H1 (cell line): ENCODE measurements at places on chromosomes 12 and 14. TPM values are rescaled to one million over a fixed set of nuclear protein-coding genes. Genes with fewer than 3 reads are reported as not detected.

DNA sequence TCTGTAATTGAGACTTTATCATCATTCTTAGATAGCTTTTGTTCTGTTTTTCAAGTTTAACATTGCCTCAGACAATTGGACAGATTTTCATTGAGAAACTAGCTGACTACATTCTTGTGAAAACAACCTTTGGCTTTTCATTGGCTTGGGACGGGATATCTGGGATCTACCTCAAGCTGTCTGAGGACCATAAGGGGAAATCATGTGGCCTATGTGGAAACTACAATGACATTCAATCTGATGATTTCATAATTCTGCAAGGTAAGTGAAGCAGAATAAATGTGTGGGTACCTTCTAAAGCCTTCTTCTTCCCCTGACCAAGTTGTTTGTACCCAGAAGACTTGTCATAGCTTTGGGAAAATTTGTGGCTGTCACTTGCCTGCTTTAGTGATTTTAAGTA, 133.5 kb downstream of the OTOGL start:
- DNase-seq = no peak

DNA sequence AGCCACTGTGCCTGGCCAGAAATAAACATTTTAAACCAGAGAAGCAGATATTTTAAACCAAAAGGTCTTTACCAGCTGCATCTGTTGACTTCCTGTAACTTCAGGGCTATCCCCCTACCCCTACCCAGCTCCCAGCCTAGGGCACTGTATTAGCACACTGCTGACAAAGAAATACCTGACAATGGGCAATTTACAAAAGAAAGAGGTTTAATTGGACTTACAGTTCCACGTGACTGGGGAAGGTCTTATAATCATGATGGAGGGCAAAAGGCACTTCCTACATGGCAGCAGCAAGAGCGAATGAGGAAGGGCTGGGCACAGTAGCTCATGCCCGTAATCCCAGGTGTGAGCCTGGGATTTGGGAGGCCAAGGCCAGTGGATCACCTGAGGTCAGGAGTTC, 26.0 kb downstream of the GEMIN2 start:
- DNase-seq = no peak

The ADAMTS20 gene
- total RNA-seq = 4.5 and 5.1 TPM in 2 replicates

The JAG2 gene
- 6.2 and 8.9 TPM in 2 replicates for total RNA-seq

The NTF3 gene
- total RNA-seq = 1.2 and 2.3 TPM in 2 replicates

The MYRFL gene
- total RNA-seq = 1.4 and 2.0 TPM in 2 replicates

The TAS2R7 gene
- not detected in 2 replicates for total RNA-seq
